ENCODE measurements at places on chromosomes 16 and 17.
A peak's percentile ranks its signal among the peaks of the same experiment; 100 is the strongest.

DNA sequence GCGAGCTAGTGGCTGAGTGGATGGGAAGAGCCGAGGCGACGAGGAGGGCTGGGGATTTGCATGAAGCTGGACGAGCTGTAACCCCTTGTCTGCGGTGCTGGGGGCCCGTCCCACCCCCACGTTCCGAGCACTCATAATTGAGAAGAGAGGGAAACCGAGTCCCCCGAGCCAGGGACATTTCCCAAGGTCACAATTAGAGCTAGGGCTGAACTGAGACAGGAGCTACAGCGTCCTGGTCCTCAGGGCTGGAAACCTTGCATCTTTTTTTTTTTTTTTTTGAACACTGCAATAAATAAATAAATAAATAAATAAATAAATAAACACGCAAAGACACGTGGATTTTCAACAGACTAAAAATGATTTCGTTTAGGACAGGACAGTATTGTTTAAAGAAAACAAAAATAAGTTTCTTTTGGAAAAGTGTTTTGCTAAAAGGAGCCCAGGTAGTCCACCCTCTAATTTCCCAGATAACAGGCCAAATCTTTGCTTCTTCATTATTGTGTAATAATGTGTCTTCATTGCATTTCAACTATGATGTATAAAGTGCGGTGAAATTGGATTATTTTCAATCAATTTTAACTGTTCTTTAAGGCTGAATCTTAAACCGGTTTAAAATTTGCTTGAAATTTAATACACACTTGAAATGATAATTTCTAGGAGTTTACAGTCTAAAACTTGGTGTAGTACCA, 992 bp downstream of the GDPD1 start:
- no peak for DNase-seq

DNA sequence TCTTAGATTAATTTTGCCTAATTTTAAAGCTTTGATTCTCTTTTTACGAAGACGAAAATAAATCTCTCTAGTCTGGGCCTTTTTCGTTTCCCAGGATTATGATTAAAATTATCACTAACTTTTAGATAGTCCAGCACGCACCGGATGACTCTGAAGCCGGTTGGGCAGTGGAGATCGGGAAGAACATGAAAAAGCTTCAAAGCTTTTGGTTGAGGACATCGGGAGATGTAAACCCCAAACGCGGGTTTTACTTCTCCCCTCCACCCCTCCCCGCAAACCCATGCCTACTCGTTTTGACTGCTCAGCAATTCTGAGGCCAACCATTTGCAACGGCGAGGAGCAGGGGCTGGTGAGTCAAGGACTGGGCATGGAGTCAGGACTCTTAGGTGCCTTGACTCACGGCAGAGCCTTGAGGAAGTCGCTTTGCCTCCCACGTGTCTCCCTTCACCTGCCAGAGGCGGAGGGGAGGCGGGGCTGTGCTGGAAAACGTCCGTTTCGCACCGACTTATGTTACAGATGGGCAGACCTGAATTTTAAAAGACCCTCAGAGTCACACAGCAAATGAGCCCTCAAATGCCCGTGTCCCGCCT, 989 bp upstream of the DUSP14 start:
- DNase-seq: peak; percentile 96

- no peak for DNase-seq
Measured at GRCh38 chr16:14155572-14156190, 84.6 kb downstream of the MRTFB start.

GRCh38 chr17:12990041-12990808, 27.6 kb downstream of the ELAC2 start:
- DNase-seq: no peak

- peak; percentile 71 for DNase-seq
Measured at GRCh38 chr17:37067555-37068111, 118.9 kb downstream of the AATF start.

- DNase-seq: peak; percentile 82
Measured at GRCh38 chr17:73156166-73156840, 8.5 kb upstream of the SSTR2 start.

GRCh38 chr17:41466988-41467387, at the start of gene KRT32:
Gene KRT32 (minus strand): TSS chr17:41467386. CDS start chr17:41467325, 61 bp downstream.
- DNase-seq: no peak

DNA sequence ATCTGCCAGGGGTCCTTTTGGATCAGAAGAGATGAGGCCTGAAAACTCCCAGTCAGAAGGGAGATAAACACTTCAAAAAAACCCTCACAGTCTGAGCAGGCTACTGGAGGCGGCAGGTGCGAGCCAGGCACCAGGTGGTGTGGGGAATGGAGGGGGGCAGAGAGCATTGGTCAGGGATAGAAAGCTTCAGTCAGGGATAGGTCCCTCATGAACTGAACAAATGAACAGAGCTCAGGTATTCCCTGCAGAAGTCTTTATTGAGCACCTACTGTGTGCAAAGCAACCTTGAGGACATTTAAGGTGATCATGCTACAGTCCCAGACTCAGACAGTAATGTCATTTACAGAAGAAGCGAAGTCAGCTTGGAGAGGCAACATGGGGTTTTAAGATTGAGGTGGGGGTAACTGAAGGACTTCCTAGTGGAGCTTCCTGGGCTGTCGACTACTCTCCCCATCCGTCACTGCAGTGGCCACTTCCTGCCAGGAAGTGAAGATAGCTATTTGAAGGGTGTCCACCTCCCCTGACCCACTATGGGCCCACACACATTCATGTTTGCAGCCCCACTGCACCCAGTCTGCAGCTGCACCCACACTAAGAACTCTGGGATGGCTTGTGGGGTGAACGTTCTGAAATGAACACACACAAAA, 3.2 kb downstream of the KIFC3 start:
- no peak for DNase-seq

DNA sequence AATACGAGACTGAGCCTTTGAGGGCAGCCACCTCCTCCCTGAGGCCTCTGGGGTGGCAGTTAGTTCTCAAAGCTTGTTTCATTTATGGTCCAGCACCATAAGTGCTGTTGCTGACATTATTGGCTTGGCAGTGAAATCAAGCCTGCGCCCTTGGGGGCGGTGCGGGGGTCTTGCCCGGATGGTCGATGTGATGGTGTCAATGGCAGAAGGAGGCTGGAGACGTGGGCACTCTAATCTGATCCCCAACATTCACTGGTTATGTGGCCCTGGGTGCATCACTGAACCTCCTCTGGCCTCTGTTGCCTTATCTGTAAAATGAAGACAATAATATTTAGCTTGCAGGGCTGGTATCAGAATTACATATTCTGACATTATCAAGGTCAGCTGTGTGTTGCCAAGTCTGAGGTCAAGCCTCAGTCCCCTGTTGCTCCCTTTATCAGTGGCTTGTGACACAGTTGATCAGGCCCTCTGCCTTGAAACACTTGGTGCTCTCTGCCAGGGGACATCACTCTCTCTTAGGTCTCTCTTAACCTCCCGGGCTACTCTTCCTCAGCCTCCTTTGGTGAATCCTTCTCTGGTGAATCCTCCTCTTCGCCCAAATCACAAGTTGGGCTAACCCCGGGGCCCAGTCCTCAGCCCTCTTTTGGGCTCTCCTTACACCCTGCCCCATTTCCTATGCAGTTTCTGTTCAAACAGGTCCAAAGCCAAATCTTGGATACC, 11.8 kb upstream of the TMEM220 start:
- no peak for DNase-seq

DNA sequence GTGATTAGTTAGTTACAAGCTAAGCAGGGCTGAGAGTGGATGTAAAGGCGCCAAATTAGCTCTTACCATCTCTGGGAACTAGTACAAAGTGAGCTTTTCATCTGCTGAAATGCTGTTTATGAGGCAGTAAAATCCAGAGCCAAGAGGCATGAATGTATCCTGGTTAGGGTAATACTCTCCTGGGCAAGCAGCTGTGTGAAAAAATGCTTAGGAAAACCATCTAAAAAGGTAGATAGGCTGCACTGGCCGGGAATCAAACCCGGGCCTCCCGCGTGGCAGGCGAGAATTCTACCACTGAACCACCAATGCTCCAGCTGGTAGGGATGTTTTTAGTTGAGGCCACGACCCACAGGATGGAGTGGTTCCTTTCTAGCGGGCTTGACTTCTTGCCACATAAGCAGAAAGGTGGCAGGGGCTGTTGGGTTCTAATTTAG, 23.0 kb downstream of the VAC14 start:
- peak; percentile 62 for DNase-seq

DNA sequence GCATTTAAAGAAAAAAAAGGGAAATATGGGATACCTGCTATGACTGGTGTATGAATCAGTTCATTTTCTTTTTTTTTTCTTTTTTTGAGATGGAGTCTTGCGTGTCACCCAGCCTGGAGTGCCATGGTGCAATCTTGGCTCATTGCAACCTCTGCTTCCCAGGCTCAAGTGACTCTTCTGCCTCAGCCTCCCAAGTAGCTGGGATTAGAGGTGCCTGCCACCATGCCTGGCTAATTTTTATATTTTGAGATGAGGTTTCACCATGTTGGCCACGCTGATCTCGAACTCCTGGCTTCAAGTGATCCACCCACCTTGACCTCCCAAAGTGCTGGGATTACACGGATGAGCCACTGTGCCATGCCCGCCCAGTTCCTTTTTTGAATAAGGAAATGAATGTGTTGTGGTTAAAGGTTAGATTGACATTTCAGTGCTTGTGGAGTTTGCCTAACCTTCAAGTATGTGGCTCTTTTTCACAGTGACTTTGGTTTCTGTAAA, 7.7 kb downstream of the HAPSTR1 start:
- peak; percentile 50 for DNase-seq

- DNase-seq: peak; percentile 23
Measured at GRCh38 chr17:13690806-13691205, 89.1 kb upstream of the HS3ST3A1 start.

GRCh38 chr17:82443465-82444283, 6.9 kb downstream of the CYBC1 start:
- no peak for DNase-seq

DNA sequence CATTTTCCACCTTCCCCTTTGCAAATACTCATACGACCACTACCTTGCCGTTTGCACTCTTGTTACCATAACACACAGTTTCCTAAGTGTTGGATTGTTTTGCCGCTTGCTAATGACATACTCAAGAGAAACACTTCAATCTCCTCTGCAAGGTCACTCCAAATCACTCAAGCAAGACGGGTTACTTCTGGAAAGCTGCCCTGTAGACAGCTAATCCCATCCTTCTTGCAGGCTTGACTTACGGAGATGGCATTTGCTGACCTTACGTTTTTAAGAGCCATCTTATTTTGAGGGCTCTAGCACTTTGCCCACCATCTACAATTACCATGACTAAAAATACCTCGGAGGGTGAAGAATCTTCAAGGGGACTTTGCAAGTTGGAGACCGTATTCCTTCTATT, 46.2 kb downstream of the MYH3 start:
- no peak for DNase-seq

GRCh38 chr17:17179371-17179827, 26.7 kb downstream of the PLD6 start:
- DNase-seq: no peak
